ENCODE measurements at places on chromosomes 3 and 15. TPM values are rescaled to one million over a fixed set of nuclear protein-coding genes. Genes with fewer than 3 reads are reported as not detected.
A peak's percentile ranks its signal among the peaks of the same experiment; 100 is the strongest.

GRCh38 chr3:135020181-135020580 is 225.1 kb downstream of the EPHB1 start:
- DNase-seq: no peak

Gene ADAMTS9
- not detected for total RNA-seq

Gene PEX11A
- total RNA-seq: 18.3 TPM

Gene CLRN1
- not detected for total RNA-seq

DNA sequence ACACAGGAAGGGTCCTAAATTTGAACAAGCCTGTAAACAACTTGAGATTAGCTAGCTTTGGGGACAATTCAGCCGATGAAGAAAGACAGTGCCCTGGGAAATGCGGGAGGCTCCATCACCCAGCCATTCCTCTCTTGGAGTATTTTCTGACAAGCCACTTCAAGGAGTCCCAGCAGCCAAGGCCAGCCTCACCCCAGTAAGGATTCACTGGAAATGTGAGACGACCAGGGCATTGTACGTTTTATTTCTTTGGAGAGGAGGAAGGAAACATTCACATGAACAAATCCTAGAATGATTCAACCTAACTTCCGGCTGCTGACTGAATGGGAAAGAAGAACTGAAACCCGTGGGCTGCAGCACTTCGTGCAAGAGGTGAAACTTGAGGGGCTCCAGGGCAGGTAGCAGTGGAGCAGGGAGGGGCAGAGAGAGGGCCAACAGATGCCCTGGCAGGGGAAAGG is 116.4 kb upstream of the ARHGEF3 start:
- no peak for DNase-seq

DNA sequence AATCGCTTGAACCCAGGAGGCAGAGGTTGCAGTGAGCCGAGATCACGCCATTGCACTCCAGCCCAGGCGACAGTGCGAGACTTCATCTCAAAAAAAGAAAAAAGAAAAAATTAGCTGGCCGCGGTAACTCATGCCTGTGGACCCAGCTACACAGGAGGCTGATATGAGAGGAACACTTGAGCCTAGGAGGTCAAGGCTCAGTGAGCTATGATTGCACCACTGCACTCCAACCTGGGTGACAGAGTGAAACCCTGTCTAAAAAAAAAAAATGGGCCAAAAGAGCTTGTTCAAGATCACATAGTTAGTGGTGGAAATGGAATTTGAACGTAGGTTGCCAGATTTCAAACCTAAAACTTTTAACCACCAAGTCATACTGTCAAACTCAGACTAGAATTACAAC is 46.2 kb upstream of the PPP4R2 start:
- DNase-seq: no peak

- DNase-seq: no peak
Measured at GRCh38 chr15:64892847-64893403, 18.8 kb upstream of the ANKDD1A start.

DNA sequence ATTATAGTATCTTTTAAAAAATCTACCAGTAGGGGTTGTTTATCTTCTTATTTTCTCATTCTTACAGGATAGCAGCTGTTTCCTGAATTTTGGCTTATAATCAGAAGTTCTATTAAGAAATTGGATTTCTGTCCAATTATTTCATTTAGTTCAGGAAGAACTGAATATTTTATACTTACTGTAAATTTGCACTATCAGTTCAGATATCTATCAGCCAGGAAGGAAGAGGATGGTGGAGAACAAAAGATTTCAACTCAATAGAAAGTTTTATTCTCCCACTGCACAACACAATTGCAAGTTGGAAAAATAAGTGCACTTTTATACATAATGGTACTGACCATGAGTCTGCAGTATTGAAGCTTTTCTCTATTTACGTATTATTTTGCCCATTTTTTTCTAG is 400.9 kb downstream of the PLOD2 start:
- no peak for DNase-seq

DNA sequence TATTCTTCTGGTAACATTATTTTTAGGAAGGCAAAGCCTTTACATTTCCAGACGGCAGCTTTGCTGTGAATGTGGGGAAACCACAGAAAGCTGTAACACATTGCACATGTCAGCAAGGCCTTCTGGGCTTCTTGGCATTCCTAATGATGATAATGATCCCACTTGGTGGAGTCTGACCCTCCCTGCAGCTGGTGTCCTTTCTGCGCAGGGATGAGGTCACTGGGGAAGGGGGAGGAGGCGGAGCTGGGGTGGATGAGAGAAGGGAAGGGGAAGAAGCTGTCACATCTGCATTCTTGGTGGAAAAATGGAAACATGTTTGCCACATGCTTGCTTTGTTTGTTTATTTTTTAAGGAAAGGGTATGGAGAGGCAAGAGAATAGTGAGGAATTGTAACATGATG is 68.6 kb downstream of the FILIP1L start:
- DNase-seq: peak; percentile 66

Gene GOLGA6L2
- not detected for total RNA-seq

- no peak for DNase-seq
Measured at GRCh38 chr3:138327831-138328230, 1.8 kb downstream of the NME9 start.

Gene ONECUT1
- not detected for total RNA-seq

DNA sequence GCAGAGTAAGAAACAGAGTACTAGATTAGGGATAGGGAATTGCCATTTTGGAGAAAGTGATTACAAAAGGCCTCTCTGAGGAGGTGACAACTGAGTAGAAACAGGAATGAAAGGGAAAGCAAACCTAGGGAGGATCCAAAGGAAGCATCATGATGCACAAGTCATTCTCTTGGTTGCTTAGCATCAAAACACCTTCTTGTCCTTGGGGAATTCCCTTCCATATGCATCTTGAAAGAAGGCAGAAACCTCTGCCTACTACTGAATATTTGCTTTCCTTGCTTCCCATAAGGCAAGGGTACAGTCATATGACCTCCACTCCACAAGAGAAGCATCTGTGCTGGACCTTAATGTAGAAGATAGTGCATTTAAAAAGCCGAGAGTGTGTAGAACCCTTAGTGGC is 24.1 kb downstream of the GABPB1 start:
- no peak for DNase-seq

Gene ACP3
- total RNA-seq: not detected

DNA sequence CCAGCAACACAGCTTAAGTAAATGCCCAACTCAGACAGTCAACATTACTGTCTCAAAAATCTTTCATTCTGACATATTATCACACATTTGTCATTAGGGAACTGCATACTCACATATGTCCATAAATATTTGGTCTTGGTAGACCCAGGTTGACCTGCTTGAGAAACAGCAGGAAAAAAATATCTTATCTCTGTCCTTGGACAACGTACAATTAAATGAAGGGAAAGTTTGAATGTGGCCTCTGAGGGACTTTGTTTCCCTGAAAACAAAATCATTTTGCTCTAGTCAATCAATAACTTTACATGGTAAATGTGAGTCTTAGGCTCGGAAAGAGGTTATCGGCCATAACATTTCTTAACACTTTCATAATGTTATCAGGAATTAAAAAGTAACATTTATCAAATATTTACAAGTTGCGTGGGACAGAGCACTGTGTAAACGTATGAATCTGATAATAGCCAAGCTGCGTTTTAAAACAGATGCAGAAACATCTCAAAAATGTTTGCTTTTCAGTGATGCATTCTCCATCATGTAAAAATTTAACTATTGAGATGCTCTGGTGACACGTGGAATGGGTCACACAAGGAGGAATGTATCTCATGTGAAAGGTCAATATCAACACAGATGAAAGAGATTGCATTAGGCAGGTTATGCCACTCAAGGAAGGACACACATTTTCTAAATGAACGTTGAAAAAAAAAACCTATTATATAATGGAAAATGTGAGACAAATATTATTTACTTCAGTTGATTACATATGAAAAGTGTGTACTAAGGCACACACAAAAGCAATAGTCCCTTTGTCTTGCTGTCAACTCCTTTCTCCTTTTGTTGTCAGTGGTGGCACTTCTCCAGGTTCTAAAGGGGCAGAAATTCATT is 304.4 kb downstream of the WDR72 start:
- no peak for DNase-seq

Gene SUCNR1
- total RNA-seq: not detected

DNA sequence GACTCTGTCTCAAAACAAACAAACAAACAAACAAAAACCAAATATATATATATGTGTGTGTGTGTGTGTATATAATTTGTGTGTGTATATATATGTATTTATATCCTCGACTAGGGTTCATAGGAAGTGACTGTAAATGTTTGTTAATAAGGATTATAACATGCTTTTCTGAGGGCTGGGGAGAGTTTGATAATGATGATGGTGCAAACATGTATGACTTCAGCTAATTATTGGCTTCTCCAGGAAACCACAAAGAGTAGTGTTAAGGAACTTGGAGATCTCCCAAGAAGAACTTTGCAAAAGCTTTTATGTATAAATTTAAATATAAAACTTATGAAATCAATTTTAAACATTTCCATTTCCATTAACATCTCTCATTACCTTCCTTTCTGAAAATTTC is 3.9 kb upstream of the OPA1 start:
- DNase-seq: no peak

DNA sequence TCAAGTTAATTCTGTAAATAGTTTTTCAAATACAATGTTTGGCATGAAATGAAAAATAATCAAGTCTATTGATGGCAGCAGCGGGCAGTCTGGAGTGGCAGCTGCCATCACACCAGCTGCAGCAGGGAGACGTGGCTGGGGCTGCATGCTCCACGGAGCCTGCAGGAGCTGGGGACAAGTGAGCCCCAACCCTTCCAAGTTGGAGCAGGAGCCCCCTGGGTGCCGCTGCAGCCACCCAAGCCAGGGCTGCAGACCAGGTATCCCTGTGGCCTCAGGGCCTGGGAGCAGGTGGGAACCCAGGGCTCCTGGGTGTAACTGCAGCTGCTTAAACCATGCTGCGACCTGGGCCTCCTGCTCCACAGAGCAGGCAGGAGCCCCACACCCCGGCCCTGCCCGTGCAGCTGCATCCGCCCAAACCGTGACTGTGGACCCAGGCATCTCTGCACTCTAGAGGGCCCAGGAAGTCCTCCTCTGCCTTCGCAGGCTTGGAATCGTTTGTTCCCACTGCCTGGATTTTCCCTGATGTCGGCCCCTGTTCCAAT is 257.4 kb downstream of the PLOD2 start:
- no peak for DNase-seq

- no peak for DNase-seq
Measured at GRCh38 chr3:141959589-141960554, 83.4 kb downstream of the ATP1B3 start.

DNA sequence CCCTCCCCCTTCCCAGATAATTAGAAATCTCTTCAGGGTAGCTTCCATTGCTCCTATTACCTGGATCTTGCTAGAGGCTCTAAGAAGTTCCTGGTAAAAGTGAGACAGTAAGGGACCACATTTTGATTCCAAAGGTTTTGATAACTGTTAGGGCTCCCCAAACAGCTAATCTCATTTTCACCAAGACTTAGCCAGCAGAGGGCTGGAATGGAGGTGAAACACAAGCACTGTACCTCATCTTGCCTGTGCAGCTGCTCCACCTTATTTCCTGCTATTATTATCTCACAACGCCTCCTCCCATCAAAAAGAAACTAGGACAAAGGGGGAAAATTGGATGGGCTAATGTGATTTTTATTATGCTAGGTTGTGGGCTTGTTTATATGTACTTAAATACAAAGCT is 7.3 kb downstream of the SETD5 start:
- DNase-seq: no peak

DNA sequence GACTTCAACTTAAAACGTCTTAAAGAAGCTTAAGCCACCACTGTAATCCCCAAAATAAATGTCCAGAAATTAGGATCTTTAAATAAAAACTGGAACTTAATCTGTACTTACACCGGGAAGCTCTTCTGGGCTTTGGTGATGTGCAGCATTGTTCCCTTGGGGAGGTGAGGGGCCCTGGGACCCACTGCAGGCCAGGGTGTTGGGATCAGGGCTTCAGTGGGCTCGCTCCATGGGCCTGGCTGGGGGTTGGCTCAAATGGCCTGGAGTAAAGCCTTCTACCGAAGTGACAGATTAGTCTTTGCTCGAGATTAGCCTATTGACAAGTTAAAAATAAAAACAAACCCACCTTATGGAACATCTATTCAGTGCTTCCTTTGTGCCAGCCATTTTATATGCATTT is 6.1 kb upstream of the RNU6-1 start:
- DNase-seq: no peak

GRCh38 chr15:60526127-60526616 is 47.2 kb upstream of the ICE2 start:
- DNase-seq: no peak

- DNase-seq: peak; percentile 47
Measured at GRCh38 chr3:99852851-99853250, 35.2 kb downstream of the CMSS1 start.

DNA sequence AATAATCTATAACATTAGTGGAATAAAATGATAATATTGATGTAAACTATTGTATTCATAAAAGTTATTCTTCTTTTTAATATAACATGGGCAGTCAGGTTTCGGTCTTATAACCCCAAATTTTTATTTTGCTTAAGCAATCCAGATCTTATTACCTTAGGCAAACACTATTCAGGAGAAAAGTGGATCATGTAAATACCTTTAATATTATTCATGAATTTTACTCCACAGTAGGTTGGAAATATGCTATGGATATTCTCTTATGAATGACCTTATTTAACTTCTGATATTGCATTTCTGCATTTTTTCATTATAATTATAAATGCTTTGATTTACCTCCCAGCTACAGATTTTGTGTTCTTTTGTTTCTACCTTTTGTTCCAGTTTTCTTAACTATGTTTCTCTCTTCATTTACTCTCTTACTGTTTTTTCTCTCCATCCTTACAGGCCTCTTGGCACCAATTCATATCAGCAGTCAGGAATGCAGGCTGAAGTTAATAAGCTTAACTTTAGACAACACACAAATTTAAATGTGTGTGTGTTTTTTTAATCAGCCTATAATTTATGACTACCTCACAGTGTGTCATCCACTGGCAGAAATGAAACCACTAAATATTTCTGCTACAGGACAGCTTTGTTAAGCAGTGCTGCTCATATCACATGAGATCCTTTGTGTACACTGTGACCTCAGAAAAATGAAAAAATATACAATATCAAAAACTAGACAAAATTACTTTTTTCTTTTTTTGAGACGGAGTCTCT is 111.0 kb downstream of the NSUN3 start:
- DNase-seq: no peak

GRCh38 chr3:173945806-173946205 is 548.3 kb downstream of the NLGN1 start:
- no peak for DNase-seq

- DNase-seq: no peak
Measured at GRCh38 chr3:14933820-14934425, 13.5 kb upstream of the NR2C2 start.

- DNase-seq: no peak
Measured at GRCh38 chr15:48992545-48992944, 28.8 kb upstream of the SHC4 start.
